Activated CD4-positive, alpha-beta T cell treated with anti-CD3 and anti-CD28 coated beads, Interleukin-2, amount 10 ng/mL, durations not matched to agents 7 days and 5 days (primary cell): ENCODE measurements at places on chromosomes 4 and X.

DNA sequence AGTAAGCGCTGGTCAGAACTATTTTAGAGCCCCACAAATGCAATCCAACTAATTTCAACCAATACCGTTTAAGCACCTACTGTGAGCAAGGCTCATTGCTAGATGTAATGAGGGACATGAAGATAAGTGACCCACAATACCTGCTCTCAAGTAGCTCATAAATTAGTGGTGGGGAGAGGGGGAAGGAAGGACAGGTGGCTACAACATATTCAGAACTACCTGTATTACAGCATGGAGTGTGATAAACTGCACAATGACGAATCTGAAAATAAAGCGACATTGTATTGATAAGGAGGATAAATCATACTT, 311.6 kb upstream of the DIAPH2 start:
- no peak for DNase-seq

- no peak for DNase-seq
Observed at GRCh38 chrX:30301963-30302362, 7.2 kb downstream of the NR0B1 start.

DNA sequence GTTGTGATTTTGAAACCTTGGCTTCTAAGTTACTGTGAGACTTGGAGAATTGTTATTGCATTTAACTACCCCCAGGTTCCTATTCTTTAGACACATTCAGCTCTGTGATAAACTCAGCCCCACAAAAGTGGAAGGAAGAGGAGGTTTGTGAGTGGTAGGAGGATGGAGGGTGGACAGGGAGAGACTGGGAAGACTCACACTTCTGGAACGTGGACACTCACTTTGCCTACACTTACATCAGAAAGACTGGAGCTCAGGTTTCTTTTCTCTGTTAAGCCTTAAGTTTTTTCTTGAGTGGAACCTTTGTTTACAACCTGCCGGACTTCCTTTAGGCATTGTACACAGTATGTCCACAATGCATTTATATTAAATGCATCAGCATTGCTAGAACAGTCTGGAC, 99.0 kb downstream of the AREG start:
- DNase-seq: no peak

- DNase-seq: no peak
Observed at GRCh38 chrX:38552721-38553120, 8.6 kb upstream of the TSPAN7 start.

- DNase-seq: no peak
Observed at GRCh38 chrX:149827254-149827653, 45.5 kb downstream of the MAGEA9 start.
